Dermis microvascular lymphatic vessel endothelial cell (primary cell): ENCODE measurements at places on chromosomes 12 and 14.

GRCh38 chr12:57632073-57632957 lies 686 bp downstream of the B4GALNT1 start:
- DNase-seq: no peak

- DNase-seq: peak; percentile 54
Observed at GRCh38 chr12:14893506-14894250, 8.0 kb upstream of the MGP start.

GRCh38 chr12:28759333-28759732 lies 389.7 kb upstream of the FAR2 start:
- no peak for DNase-seq

DNA sequence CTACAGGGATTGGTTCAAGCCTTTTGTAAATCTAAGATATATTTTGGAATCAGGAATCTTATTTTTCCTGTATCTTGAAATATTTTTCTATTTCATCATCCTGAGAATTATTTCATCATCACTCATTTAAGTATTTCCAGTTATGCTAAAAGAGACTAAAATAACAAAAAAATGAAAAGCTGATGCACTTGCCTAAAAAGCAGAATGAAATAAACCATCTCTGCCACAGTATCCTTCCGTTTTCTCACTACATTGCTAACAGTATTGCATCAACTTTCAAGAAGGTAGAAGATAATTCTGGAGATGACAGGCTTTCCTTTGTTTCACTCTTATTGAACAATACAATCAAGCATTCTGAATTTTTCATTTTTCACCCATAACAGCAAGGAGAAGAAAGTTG lies 31.1 kb upstream of the EIF5 start:
- no peak for DNase-seq

DNA sequence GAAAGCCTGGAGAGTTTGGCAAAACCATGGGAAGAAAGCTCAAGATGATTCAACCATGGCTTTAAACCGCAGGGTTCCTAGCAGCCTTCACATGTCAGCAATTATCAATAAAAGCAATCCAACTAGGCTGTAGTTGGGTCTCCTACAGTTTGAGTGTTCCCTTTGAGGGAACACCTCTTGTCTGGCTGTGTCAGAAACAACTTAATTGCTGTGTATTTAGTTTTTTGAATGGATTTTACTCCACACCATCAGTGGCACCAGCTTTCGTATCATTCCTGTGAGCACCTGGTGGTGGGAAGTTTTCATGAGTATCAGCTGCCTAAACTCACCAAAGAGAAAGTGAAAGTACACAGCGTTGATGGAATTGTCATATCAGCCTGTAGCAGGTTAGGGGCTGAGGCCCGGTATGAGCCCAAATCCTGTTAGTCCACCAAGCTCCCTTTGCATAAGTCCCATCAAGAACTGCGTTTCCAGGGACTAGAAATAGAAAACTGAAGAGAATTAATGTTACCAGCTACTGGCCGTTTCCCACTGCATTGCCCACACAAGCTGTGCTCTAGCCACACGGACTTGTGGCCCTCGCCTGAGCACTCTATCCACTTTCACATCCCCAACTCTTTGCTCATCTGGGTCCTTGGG lies 10.9 kb upstream of the IL26 start:
- peak; percentile 36 for DNase-seq

DNA sequence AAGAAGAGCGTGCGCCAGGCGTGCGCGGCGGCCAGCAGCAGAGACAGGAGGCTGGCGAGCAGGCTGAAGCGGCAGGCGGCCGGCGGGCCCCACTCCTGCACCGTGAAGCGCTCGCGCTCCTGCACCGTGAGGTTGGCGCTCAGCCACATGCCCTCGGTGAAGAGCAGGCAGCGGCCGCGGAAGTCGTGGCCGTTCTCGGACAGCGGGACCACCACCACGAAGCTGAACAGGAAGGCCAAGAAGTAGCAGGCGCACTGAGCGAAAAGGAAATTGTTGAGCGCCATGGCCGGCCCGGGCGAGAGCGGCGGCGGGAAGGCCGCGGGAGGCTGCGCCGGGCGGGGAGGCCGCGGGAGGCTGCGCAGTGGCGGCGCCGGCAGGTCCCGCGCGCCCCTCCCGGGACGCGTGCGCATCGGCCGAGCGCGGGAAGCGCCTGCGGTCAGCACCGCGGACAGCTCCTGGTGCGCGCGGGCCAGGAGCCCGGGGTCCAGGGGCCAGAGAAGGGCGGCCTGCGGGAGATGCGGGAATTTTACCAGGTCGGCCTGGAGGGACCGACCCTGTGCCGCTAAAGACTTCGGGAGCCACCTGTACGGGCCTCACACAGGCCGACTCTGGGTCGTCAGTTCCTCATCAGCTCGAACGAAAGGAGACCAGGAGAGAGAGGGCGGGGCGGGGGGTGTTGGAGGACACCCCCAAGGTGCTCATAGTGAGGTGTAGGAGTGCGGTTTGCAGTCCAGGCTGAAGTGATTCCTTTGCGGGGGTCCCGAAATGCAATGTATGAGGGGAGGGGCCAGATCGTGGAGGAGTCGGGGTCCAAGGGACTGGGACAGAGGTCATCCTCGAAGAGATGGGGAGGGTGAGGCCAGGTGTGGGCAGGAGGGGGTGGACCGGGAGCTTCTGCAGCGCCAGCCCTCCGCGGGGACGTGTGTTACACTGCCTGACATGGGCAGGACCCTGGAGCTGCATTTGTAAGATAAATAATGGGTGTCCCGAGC lies at the start of gene TMEM179:
TSS of gene TMEM179 (minus strand) at position 315 of the 992 bp plus-strand sequence. CDS start at position 284, 31 bp downstream.
- no peak for DNase-seq

DNA sequence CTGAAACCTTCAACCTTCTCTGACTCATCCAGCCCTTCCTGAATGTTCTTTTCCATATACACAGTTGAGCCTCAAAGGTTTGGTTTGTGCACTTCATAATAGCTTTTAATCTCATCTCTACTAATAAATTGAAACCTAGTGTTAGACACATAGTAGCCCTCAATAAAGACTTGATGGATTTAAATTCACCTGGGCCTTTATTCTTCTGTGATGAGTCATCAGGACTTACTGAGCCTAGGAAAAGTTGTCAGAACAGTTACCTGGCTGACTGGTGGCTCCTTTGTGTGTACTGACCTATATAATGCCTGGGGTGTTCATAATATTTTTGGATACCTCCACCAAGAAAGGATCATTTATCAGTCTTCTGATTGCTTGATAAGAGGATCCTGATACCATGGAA lies 86.4 kb upstream of the NTF3 start:
- no peak for DNase-seq

GRCh38 chr14:99752486-99753121 lies 40.6 kb upstream of the EML1 start:
- peak; percentile 93 for DNase-seq

DNA sequence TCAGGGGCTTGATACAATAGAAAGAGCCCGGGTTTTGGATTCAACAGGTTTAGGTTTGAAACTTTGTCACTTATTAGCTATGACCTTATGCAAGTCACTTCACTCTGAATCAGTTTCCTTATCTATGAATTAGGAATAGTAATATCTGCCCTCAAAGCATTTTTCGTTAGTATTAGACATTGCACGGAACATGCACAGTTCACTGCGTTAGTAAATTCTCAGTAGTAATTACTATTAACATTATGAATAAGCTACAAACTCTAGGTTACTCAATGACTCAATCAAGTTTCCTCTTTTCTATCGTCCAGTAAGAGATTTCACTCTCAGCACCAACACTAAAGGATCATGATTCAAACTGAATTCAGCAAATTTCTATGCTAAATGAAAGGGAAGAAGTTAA lies 150.3 kb downstream of the CEP83 start:
- DNase-seq: no peak

GRCh38 chr12:40300490-40300889 lies 75.7 kb downstream of the LRRK2 start:
- DNase-seq: no peak

DNA sequence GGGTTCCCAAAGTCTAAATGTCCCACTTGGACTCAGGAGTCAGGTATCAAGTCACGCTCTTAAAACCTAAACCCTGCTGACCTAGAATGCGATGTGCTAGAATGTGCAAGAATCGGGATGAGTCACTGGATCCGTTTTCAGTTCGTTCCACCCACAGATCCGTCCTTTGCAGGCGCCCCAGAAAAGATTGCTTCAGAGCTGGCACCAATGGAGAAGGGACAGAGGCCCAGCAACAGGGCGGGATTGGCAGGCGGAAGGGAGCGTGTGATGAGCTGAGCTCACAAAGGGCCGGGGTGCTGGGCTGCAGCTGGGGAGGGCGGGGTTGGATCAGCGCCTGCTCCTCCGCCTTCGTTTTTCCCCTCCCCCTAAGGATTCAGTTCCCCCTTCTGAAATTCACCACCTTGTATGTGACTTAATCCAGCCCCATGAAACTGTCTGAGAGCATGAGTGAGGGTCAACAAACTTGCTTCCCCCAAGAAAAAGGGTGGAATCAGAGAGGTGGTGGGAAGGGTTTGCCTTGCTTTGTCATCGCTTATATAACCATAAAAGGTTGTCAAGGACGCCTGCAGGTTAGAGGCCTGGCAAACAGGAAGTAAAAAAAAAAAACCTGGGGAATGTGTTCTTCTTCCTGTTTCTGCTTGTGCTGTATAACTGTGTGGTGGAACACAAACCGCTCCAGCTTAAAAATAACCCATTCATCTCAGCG lies 2.8 kb upstream of the UBC start:
- peak; percentile 99 for DNase-seq

DNA sequence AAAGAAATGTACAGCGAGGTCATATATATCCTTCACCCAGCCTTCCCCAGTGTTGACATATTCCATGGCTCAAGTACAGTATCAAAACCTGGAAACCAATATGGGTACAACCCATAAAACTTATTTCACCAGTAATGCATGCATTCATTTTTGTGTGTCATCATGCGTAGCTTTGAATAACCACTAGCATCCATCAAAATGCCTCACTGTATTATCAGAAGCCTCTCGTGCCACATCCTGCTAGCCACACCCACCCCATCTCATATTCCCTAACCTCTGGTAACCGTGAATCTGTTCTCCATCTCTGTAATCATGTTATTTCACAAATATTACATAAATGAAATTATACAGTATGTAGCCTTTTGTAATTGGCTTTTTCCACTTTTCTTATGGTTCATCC lies 314.3 kb downstream of the RAD51B start:
- DNase-seq: no peak

DNA sequence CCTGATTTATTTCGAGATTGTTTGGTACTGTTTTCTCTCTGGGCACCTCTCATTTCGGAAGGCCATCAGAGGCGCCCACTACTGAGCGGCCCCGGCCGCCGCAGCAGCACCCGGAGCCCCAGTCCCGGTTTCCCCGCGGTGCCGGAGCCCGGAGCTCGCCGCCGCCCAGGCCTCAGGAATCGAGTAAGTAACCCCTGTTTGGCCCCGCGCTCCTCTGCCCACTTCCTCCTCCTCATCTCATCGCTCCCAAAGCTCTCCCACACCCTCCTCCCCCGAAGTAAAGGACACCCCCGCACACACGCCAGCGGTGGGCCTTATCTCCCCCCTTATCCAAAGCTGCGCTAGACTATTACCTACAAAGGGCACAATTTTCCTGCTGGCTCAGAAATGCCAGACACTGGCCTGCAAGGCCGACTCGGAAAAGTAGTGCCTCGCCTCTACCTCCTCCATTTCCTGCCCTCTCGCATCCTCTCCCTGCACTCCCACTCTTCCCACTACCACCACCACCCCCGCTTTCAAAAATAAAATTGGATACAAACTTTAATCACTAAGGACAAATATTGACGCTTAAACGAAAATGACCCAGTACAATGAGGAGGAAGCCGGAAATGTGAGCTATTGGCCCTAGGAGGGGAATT lies 637 bp upstream of the FOXG1 start:
- DNase-seq: no peak

- DNase-seq: no peak
Observed at GRCh38 chr12:129561304-129561703, 342.5 kb downstream of the TMEM132D start.

DNA sequence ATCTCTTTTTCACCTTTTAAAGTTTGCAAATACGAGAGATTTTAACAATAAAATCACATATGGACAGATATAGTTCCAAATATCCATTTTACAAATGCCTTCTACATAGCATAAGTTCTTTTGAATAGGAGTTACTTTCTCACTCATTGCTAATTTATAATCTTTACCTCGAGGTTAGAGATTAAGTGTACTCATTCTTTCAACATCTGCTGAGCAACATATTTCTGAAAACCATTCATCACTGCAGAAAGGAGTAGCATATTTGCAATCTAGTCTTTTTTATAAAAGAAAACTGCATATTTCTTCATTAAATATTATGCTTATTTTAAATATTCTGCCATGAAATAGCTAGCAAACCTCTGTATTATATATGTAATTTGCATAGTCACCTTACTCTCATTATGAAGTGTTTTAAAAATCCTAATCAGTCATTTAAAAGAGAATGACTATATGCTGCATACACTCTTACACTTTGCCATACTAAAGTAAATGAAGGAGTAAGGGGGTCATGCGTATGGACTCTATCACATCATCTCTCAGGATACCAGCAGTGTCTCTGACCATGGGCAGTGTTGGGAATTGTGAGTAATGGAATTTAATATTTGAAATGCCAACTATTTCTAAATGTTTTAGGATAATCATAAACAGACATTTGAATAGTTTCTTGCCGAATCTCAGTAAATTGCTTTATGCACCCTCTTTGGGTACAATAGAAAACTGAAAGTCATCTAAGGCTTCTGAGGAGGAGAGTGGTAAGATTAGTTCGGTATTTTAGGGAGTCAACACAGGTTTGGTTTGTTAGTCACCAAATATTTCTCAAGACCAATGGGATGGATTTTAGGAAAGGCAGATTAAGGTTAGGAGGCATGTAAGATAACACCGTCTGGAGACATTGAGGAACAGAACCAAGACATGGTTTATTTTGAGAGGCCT lies 524.8 kb upstream of the ATP2B1 start:
- no peak for DNase-seq

DNA sequence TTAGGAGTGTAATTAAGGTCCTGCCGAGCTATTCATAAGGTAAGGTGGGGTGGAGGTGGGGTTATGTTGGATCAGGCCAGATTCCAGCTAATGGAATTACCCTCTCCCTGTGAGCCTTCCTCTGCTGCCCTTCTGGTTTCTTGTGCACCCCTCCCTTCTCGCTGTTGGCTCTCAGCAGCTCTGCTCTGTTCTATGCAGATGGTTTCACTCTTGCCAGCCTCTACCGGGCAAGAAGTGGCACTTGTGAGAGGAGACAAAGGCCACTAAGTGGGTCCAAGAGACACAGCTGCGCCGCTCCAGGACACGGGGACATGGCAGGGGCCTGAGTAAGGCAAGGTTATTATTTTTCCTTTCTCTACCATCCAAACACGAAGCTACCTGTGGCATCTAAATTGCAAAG lies 334.4 kb downstream of the EMP1 start:
- DNase-seq: no peak

DNA sequence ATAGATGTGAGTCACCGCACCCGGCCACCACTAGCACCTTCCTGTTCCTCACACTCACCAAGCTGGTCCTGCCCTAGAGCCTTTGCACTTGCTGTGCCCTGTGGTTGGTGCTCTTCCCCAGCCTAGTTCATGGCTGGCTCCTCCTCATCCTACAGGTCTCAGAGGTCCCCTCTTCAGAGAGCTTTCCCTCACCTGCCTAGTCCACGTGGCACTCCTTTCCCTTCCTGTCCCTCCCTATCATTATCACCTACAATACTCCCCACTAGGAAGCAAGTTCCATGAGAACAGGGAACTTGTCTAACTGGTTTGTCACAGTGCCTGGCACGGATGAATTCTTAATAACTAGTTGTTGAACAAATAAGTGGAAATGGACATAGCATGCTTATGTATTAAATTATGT lies 24.0 kb upstream of the TMED10 start:
- DNase-seq: no peak
